ENCODE measurements at places on chromosomes 3 and 15. TPM values are rescaled to one million over a fixed set of nuclear protein-coding genes. Genes with fewer than 3 reads are reported as not detected.

DNA sequence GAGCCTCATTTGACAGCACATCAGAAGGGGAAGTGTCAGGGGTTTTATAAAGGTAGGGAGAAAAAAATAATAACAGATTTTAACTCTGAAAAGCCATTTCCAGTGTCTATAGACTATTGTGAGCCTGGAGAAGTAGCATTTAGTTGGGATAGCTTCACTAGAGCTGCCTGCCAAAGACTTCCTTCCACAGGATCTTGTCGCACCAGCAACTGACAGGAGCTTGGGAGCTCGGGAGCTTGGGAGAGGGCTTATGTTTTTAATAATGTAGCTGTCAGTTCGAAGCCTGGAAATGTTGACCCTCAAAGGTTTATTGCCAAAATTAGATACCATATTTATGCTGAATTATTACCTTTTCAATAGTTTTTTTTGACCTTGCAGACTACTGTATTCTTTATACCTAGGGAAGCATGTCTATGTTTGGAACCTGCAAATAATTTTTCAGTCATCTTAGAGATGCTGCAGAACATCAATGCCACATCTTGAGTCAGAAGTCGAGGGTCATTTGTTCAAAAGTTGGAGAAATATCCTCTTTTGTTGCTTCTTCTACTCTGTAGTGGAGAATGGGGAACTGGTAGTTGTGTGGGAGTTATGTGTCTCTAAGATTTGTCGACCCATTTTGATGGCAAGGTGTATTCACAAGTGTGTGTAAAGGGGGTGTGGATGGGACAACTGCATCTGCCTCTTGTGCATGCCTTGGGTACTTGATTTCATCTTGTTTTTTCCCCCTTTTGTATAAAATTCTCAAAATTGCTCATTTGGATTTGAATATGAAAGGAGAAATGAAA lies 41.7 kb downstream of the ARPP21 start:
- no peaks in the 10 kb centered on the region for H3K36me3 ChIP-seq
- H3K27me3 ChIP-seq, result peaks cover 39% of the 10 kb centered on the region
- no peak overlapping the region for H3K4me3 ChIP-seq

- H3K4me3 ChIP-seq, result no peak overlapping the region
- H3K36me3 ChIP-seq, result no peaks in the 10 kb centered on the region
- no peaks in the 10 kb centered on the region for H3K27me3 ChIP-seq
- no peak overlapping the region for H3K27ac ChIP-seq
- no peaks in the 10 kb centered on the region for H3K4me1 ChIP-seq
Observed at GRCh38 chr15:50823281-50823680, 57.8 kb upstream of the SPPL2A start.

DNA sequence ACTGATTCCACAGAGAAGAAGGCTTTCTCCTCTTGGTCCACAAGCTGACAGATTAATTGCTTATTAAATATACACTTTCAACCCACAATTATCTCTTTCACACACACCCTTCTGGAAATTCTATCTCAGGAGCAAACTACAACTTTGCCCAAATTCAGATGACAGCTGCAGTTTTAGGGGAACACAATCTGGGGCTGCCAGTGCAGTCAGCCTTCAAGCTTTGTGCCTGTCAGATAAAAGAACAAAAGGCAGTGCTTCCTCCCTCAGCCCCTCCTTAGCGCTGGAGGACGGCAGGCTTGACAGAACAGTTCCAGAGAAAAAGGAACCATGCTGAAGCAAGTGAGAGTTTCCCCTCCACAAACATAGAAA lies 99.6 kb downstream of the TMCC1 start:
- no peaks in the 10 kb centered on the region for H3K27me3 ChIP-seq
- H3K4me1 ChIP-seq, result peaks cover 23% of the 10 kb centered on the region
- H3K27ac ChIP-seq, result peak overlapping the region; percentile 98
- peak overlapping the region; percentile 91 for H3K4me3 ChIP-seq
- no peak for DNase-seq
- peaks cover 8% of the 10 kb centered on the region for H3K36me3 ChIP-seq

DNA sequence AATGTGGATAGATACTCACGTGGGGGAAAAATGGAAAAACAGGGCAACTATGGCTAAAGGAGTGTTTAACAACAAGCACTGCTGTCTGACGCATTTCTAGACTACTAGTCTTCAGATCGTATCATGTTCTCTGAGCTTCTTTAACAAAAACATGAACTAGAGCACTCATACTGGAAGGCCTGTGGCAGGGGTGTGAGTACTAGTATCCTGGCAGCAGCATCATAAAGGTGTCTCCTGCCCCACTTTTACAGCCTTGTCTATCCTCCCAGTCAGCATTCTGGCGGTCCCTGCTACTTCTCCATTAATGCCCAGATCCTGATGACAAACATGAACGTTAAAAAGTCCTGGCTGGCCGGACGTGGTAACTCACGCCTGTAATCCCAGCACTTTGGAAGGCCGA lies 4.0 kb downstream of the FMN1 start:
- no peaks in the 10 kb centered on the region for H3K36me3 ChIP-seq
- peaks cover 37% of the 10 kb centered on the region for H3K27me3 ChIP-seq
- peaks cover 4% of the 10 kb centered on the region for H3K4me1 ChIP-seq
- H3K4me3 ChIP-seq, result no peak overlapping the region

DNA sequence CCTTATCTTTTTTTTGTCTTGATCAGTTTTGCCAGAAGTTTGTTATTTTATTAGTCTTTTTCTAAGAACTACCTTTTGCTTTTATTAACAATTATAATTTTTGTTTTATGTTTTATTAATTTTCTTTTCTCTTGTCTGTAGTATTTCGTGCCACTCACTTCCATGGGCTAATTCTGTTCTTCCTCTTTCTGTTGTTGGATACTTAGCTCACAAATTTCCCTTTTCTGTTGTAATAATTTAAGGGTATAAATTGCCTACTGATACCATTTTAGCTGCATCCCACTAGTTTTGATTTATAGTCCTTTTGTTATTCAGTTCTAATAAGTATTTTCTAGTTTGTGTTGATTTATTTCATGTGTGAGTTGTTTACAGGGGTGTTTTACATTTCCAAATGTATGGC lies 48.6 kb downstream of the SNRK start:
- no peaks in the 10 kb centered on the region for H3K27me3 ChIP-seq
- H3K4me1 ChIP-seq, result no peaks in the 10 kb centered on the region
- H3K36me3 ChIP-seq, result peaks cover 51% of the 10 kb centered on the region
- DNase-seq, result no peak
- no peak overlapping the region for H3K27ac ChIP-seq
- no peak overlapping the region for H3K4me3 ChIP-seq

DNA sequence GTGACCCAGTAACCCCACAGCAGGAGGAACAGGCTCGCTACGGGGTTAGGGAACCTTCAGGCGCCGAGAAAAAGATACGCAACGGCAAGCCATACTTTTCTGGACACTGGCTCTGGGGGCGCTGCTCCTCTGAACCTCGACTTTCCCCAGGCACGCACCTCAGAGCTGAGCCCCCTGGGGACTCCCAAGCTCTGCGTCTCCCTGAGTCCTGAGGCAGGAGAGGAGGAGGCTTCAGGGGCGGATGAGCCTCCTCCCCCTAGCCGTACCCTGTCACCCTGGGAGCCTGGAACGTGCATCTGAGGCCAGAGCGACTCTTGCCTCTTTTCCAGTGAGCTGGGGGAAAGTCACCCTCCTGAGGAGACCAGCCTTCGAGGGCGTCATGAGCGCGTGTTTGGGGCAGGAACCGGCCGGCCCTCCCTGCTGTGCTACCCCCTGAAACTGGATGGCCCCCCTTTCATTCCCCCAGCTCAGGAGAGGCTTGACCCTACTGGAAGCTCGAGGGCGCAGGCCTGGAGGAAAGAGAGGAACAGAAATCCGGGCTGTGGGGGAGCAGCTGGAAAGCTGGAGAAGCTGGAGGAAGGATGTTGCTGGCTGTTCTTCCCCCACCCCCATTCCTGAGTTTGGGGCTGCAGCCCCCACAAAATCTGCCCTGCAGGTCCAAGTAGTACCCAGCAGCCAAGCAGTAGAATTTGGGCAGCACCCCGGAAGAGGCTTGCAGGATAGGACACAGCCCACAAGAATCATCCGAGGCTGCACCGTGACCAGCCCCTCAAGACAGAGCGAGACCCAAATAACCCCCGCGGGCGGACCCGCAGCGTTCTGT lies 25.1 kb upstream of the POLG start:
- DNase-seq, result no peak
- H3K27ac ChIP-seq, result no peak overlapping the region
- H3K27me3 ChIP-seq, result peaks cover 91% of the 10 kb centered on the region
- no peaks in the 10 kb centered on the region for H3K4me1 ChIP-seq

DNA sequence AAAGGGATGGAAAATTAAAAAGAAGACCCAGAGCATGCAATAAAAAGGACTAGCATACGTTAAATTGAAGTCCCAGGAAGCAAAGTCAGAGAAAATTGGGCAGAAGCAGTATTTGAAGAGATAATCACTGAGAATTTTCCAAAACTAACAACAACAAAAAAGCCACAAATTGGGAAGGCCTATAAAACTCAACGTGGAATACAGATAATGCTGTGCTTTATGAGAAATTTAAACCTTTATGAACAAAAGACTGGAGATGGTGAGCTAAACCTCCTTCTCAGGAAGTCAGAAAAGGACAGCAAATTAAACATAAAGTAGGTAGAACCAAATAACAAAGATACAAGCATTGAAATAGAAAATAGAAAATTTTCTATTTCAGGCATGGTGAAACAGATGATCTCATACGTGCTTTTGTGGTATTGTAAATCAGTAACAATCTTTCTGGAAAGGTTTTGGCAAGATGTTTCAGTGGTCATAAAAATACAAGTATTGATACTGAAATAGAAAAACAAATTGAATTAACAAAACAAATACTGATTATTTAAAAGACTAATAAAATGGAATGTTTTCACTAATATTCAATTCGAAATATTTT lies 55.6 kb downstream of the LYSMD4 start:
- no peak overlapping the region for H3K27ac ChIP-seq
- DNase-seq, result no peak
- peaks cover 21% of the 10 kb centered on the region for H3K36me3 ChIP-seq
- H3K4me1 ChIP-seq, result no peaks in the 10 kb centered on the region
- H3K4me3 ChIP-seq, result no peak overlapping the region
- H3K27me3 ChIP-seq, result no peaks in the 10 kb centered on the region

GRCh38 chr15:70093481-70094319 lies 4.0 kb downstream of the TLE3 start:
- peaks cover 38% of the 10 kb centered on the region for H3K36me3 ChIP-seq
- no peak for DNase-seq
- peaks cover 59% of the 10 kb centered on the region for H3K4me1 ChIP-seq
- H3K27ac ChIP-seq, result peak overlapping the region; percentile 92

Gene EPHB3
- total RNA-seq, result 65.0 TPM

Gene KIF9
- 14.8 TPM for total RNA-seq

Gene ADIPOQ
- total RNA-seq, result not detected
